ENCODE measurements at places on chromosomes 2 and 18. TPM values are rescaled to one million over a fixed set of nuclear protein-coding genes. Genes with fewer than 3 reads are reported as not detected.

The VWA3B gene
- 0.16 TPM for total RNA-seq

The BOLL gene
- not detected for total RNA-seq

The ANKRD30BL gene
- not detected for total RNA-seq

The MRO gene
- total RNA-seq = 0.09 TPM

The ANKRD30B gene
- total RNA-seq = not detected

The HRH4 gene
- under 0.01 TPM for total RNA-seq

The PROM2 gene
- 1.1 TPM for total RNA-seq

The KIAA1328 gene
- 3.2 TPM for total RNA-seq

The SCG2 gene
- 0.09 TPM for total RNA-seq

The ERLEC1 gene
- total RNA-seq = 43.7 TPM

The TRIM43 gene
- not detected for total RNA-seq

The RND3 gene
- total RNA-seq = 557 TPM

The USP37 gene
- 3.8 TPM for total RNA-seq

The CDKL4 gene
- 4.3 TPM for total RNA-seq

The LAMA3 gene
- total RNA-seq = 4.9 TPM

The CABYR gene
- 4.7 TPM for total RNA-seq

The NPPC gene
- 0.16 TPM for total RNA-seq

The DTYMK gene
- 9.3 TPM for total RNA-seq

The NEURL3 gene
- 0.16 TPM for total RNA-seq

The AMMECR1L gene
- 10.8 TPM for total RNA-seq

The LRRC30 gene
- not detected for total RNA-seq
